ENCODE measurements at places on chromosomes 6 and 20.
A peak's percentile ranks its signal among the peaks of the same experiment; 100 is the strongest.

DNA sequence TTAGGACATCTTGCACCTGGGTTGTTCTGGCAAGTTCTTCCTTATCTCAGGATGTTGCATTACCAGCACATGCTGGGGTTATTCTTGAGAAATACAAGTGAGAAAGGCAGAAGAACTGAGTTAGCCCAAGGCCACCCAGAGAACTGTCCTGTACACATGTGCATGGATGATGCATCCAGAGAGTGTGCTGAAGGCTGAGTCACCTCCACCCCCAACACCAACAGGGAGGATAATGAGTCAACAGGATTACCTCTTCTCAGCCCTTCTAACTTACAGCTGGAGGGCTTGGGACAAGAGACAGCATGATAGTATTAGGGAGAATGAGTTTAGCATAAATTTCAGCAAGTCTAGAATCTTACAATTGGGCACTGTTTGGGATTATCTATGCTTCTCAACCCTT lies 8.5 kb downstream of the SCGN start:
- DNase-seq: no peak
- H3K27me3 ChIP-seq: peaks cover 8% of the 10 kb centered on the region
- H3K27ac ChIP-seq: no peak overlapping the region
- no peaks in the 10 kb centered on the region for H3K36me3 ChIP-seq
- H3K4me1 ChIP-seq: no peaks in the 10 kb centered on the region

DNA sequence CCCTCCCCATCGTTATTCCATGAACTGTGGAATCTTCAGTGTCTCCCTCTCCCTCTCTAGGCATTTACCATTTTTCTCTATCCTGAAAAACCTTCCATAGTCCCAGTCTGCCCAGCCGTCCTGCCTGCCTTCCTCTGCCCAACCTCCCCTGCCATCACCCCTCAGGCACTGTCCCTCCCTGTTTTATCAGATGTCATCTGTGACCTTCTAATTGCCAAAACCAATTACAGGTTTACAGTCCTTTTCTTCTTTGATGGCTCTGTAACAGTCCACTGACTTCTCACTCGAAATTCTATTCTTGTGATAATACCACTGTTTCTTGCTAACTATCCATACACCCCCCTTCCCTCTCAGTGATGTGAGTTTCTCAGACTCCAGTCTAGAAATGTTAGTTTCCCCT lies 2.3 kb upstream of the SLC23A2 start:
- no peaks in the 10 kb centered on the region for H3K36me3 ChIP-seq
- no peak overlapping the region for H3K4me3 ChIP-seq
- peaks cover 22% of the 10 kb centered on the region for H3K4me1 ChIP-seq

- H3K27me3 ChIP-seq: peaks cover 24% of the 10 kb centered on the region
- H3K4me1 ChIP-seq: no peaks in the 10 kb centered on the region
- no peak for DNase-seq
- H3K4me3 ChIP-seq: no peak overlapping the region
Observed at GRCh38 chr20:57546956-57547649, 13.8 kb upstream of the PCK1 start.

DNA sequence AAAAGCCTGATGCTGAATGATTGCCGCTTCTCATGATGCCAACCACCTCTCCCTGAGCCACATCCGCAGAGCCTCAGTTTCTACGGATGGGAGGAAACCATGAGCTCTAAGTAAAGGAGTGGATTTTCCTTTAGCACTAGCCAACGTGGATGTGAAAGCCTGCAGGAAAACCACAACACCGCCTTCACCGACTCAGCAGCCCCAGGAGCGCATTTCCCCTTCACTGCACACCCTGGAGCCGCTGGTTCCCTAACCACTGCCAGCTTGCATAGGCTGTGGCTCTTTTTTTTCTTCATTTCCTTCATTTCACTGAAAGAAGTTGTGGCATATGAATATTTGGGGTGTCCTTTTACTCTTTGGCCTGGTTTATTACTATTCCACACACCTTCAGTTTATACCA lies 50.5 kb upstream of the SSTR4 start:
- peak; percentile 37 for DNase-seq
- H3K4me1 ChIP-seq: peaks cover 22% of the 10 kb centered on the region

DNA sequence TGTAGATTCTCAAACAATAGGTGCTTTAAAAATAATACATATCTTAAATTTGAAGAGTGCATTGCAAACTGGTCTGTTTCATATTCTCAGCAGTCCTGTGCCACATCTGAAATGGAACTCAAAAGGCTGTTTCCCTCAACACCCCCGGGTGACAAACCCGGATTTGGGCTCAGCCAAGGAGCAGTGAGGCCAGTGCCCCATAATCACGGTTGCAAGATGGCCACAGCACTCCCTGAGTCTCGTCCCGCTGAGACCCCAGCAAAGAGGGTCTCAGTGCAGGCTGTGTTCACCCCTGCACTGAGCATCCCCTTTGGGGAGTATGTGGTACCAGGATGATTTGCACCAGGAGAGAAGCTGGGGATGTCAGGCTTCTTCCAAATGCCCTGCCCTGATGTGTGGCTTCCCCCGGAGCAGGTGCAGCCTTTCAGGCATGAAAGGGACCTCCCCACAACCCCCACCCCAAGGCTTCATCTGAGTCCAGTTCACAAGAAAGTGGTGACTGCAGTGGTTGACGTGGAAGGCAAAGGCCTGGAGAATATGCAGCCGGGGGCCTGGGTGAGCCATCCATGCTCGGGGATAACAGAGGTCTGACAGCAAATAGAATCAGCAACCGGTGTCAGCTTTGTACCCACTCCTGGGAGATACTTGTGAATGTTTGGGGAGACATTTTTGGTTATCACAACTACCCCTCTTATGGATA lies 202.9 kb downstream of the SYNDIG1 start:
- no peak overlapping the region for H3K4me3 ChIP-seq
- no peaks in the 10 kb centered on the region for H3K27me3 ChIP-seq
- no peaks in the 10 kb centered on the region for H3K4me1 ChIP-seq
- no peak for DNase-seq
- H3K27ac ChIP-seq: no peak overlapping the region
- no peaks in the 10 kb centered on the region for H3K36me3 ChIP-seq

Data from heart left ventricle (tissue), 16 donors.